ENCODE measurements at places on chromosomes 13 and 19.

- DNase-seq, result no peak
Measured at GRCh38 chr13:33069365-33069764, 53.1 kb downstream of the KL start.

- no peak for DNase-seq
Measured at GRCh38 chr13:72386138-72386684, 341.2 kb downstream of the MZT1 start.

DNA sequence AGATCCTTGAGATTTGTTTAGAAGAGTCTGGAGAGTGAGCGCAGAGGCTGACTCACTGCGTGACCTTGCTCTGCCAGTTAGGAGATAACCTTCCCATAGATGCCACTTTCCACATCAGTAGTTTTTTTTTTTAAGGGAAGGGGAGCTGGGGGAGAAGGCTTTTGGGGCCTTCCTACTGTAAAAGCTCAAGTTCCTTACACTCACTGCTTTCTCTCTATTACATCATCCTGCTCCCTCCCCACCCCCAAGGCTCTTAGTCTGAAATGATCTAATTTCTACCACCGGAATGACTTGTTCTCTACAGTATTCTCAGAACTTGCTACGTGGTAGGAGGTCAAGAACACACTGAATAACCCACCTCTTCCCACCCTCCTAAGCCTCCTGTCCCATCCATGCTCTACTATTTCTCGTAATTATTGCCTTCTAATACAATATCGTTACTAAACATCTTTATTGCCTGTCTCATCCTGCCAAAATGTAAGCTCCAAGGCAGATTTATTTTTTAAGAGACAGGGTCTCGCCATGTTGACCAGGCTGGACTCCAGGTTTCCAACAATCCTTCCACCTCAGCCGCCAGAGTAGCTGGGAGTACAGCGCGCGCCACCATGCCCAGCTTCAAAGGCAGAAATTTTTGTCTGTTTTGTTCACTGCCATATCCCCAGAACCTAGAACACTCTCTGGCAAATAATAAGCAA lies 1.2 kb downstream of the LONP1 start:
- DNase-seq, result peak; percentile 26

GRCh38 chr13:30346153-30346788 lies 38.9 kb upstream of the KATNAL1 start:
- peak; percentile 22 for DNase-seq

- DNase-seq, result no peak
Measured at GRCh38 chr13:91894316-91894715, 495.9 kb downstream of the GPC5 start.

GRCh38 chr19:49442771-49443365 lies 1.5 kb upstream of the SLC17A7 start:
- DNase-seq, result no peak

GRCh38 chr13:32060401-32060878 lies 28.9 kb downstream of the FRY start:
- DNase-seq, result no peak

DNA sequence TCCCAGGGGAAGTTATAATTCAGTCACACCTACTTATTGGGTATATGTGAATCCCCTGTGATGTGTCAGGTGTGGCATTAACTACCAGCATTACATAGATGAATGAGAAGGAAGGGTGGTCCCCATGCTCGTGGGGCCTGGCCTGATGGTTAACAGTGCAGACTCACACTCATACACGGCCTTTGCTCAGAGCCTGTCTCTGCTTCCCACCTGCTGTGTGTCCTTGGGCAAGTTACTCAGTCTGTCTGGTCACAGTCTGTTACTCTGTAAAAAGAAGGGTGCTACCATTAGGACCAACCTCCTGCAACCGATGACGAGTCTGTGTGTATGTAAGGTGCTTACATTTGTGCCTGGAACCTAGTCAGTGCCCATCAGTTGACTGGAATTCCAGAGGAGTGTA lies 23.8 kb downstream of the SAFB start:
- DNase-seq, result no peak

GRCh38 chr19:3684817-3685410 lies 15.4 kb downstream of the PIP5K1C start:
- DNase-seq, result no peak

Data from activated CD8-positive, alpha-beta memory T cell treated with anti-CD3 and anti-CD28 coated beads for 4 hours (primary cell).